Epithelial cell of esophagus (primary cell): ENCODE measurements at places on chromosomes 16 and 17.
A peak's percentile ranks its signal among the peaks of the same experiment; 100 is the strongest.

GRCh38 chr17:21176773-21177395, 37.1 kb downstream of the TMEM11 start:
- no peak for DNase-seq

DNA sequence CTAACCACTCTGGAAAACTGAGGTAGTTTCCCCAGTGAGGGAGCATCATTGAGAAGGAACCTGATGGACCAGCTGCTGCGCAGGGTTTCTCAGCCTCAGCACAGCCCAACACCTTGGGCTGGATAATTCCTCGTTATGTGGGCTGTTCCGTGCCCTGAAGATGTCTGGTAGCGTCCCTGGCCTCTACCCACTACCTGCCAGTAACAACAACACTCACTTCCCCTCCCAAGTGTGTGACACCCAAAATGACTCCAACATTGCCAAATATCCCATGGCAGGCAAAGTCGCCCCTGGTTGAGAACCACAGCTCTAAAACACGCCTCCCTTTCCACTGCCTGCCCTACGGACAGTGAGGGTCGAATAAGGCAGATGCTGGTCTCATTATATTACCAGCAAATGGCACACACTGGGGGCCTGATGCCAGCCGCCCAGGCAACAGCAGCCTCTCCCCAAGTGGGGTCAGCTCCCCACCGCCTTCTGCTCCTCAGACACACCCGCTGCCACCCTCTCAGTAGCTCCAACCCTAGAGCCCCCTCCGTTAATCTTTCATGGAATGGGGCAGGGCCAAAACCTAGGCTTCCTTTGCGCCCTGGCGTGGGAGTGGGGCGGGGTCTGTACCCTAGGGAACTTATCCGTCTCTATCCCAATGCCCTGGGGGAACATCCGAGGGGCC, 1.0 kb downstream of the RHBDF2 start:
- peak; percentile 34 for DNase-seq

GRCh38 chr17:74623693-74624093, at the start of gene CD300E:
CD300E (minus strand) TSS chr17:74623738; CDS start chr17:74623621, 117 bp downstream.
- DNase-seq, result no peak

DNA sequence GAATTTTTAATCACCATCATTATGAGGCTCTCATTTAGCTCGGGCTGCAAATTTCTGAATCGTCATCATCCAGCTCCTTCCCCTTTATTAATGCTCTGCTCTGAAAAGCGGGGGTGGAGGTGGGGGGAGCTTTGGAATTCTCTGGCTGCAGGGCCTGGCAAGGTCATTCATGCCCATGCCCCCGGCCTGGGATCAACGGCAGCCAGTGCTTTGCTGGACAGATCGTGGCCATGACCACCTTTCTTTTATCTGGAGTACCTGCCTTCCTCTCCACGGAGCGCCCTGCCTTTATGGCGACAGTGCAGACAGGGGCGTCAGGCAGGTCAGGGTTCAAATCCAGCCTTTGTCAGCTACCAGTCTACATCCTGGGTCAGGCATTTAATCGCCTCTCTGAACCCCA, 5.1 kb upstream of the CPSF4L start:
- no peak for DNase-seq

DNA sequence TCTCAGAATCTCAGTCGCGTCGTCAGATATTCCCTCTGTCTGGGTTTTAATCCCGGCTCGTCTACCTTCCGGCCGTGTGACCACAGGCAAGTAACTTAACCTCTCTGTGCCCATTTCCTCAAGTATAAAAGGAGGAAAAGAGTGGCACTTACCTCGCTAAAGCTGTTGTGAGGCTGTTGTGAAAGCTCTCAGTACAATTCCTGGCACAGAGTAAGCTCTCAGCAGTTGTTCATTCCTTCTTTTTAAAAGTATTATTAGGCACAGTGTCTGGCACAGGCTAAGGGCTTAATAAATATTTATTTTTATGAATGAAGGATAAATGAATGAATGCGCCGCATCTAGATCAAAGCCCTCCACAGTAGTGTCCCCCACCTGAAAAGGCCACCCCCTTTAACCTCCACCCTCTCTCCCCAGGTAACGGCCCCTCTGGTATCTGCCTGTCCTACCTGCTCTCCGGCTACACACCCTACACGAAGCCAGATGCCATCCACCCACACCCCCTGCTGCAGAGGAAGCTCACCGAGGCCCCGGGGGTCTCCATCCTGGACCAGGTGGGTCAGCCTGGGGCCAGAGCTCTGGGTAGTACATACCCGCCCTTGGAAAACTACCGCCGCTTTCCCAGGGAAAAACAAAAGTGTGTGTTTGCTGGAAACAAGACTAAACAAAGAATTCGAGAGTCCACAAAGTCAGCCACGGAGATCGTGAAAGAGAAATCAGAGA, 6.0 kb downstream of the OSGIN1 start:
- DNase-seq, result no peak
